ENCODE measurements at places on chromosomes 7 and 10.

DNA sequence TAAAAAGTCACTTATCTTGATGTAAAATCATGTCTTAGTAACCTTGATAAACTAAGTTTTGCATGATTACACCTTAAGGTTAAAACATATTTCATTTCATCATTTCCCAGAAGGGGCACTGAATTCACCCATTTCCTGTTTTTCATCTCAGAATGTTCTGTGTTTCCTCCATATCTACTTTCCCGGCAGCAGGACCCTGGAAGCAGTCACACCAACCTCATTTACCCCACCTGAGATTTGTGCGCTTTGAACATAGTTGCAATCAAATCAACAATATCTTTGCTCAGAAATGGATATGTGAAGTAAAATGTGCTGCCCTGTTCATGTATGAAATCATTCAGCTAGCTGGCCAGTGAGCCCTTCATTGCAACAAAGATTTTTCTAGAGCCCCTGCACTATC, 46.8 kb downstream of the IKZF1 start:
- DNase-seq, result no peak

DNA sequence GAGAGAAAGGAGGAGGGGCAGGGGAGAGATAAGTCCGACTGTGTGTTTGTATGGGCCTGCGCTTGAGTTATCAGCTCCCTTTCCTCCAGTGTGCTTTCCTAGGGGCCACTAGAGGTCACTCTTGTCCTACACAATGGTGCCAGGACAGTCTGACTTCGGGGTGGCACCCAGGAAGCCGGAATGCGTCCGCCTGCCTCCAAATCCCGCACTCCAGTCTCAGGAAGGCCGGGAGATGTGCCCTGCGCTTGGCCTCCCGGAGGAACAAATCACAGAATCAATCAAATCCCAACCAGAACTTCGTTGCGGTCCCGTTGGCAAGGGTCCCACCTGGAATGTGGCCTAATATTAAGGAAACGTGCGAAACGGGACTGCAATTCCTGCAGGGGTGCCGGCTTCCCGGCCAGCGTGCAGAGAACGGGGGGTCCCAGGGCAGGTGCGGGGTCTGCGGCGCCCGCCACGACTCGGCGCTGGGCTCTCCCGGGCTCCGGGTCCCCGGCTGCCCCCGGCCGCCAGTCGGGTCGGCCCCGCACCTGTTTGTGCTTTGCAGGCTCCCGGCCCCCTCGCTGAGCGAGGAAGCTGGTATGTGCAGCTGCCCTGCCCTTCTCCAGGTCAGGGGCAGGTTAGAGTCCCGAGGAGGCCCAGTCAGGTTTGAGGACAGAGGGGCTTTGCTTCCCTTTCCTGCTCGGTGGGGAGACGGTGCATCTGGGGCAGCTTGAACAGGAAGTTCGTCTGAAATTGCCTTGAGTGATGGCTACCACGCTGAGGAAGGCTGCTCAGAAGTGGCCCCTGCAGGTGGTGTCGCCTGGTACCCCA, 21.0 kb upstream of the HPS1 start:
- no peak for DNase-seq

DNA sequence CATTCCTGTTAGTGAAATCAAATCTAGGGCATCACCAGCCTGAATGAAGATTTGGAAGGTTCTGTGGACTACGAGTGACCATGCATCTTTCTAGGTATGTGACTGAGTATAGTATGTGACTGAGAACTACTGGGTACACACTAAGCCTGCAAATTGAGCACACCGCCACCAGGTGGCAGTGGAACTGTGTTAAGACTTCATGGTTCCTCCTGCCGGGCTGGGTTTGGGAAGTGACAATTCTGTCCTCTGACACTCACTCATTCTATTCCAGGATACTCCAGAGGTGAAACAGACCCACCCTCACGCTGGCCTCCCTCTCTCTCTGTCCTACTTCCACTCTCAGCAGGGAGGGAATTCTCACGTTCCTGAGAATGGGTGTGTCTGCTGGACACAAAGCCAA, 84.0 kb upstream of the TMEM248 start:
- DNase-seq, result no peak

GRCh38 chr10:72088889-72089575, 681 bp upstream of the SPOCK2 start:
- no peak for DNase-seq

DNA sequence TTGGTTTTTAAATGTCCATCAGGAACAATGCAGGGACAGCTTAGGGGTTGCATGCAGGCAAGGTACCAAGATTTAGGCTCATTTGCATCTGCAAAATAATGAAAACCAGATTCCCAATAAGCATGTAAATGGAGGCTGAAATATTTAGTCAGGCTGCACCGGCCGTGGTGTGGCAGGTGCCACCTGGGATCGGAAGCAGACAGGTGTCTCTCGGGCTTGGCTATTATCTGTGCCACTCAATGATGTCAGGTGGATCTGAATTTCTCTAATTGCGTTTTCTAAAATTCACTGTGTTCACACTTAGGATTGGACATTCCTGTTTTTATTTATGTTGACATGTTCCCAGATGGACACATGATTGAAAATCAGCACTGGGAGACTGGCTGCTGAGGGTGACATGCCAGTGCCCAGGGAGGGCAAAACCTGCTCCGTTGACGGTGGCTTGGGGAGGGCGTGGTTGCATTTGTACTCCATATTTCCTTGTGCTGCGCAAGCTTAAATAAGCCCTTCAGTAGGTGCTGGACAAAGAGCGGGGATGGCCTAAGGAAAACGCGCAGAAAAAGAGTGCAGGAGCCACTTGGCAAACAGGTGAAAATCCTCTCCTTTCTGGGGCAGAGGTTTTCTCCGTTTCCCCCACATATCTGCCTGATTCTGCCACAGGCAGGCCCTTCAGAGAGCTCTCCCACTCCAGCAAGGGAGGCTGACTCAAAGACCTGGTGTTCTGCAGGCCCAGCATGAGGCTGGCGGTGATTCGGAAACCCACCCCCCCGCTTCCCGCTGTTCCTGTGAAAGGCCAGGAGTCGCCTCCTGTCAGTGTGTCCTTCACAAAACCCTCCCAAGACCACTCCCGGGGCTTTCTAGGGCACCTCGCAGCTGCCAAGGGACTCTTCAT, 142.5 kb downstream of the WDR37 start:
- DNase-seq, result no peak

GRCh38 chr7:46716926-46717325, 795.9 kb upstream of the IGFBP3 start:
- DNase-seq, result no peak

GRCh38 chr7:93249491-93250148, 17.5 kb downstream of the VPS50 start:
- DNase-seq, result no peak

DNA sequence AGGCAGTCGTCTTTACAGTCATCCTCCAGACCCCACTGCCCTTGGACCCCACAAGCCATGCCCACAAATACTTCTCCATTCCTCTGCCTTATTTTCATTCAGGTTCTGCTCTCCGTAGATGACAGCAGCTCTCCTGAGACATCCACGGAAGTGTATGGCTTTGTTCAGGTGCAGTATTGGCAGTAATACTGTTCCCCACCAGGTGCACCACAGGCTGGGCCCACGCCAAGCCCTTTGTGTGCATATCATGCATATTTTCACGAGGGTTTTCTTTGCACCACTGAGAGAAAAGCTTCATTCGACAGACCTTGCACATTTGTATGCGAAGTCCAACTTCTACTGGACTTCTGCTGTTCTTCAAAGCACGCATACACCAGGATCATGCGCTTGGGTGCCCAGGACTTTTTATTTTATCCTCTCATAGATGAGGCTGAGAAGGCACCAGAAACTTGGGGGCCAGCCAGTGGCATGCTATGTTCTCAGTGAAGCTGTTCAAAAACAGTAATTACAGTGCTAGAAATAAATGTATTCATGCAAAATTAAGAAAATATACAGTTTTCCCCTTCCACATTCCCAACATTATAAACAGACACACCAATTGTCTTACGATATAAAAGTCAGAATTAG, 37.8 kb upstream of the PITRM1 start:
- no peak for DNase-seq

DNA sequence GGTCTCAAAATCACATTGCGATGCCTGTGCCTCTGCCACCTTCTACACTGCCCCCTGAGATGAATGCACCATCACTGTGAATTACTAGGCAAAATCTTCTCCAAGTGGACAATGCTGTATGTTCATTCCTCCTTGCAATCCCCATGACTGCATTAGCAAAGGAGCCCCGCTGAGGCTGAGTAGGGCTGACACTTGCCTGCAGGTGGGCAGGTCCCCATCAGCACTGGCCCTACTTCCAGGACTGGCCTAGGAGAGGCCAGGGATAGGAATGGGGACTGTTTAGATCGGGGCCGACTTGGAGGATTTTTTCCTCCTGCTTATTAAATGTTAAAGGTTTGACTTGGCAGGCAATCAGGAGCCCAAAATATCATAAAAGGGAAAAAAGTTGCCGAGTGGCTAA, 127.0 kb upstream of the TCF7L2 start:
- DNase-seq, result no peak

- DNase-seq, result no peak
These were observed 43.0 kb upstream of the IMMP2L start for GRCh38 chr7:111605246-111605645.

DNA sequence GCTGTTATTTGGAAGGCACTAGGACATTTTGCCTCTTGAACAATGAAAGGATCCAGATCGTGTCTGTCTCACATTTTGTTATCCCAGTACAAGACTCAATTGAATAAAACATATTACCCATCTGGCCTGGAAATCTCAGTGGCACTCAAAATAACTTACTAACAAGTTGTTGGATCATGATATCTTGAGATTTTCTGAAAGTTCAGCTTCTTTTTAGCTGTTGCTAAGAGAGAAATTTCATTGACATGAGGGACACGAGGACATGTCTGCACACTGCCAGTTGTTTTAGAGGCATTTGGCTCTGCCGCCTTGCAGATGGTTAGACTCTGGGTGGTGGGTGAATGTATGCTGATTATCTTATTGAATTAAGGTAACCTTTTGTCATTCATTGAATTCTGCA, 41.0 kb downstream of the KAT6B start:
- no peak for DNase-seq

GRCh38 chr7:29197916-29198315, 3.3 kb downstream of the CHN2 start:
- no peak for DNase-seq

GRCh38 chr7:74228951-74229900, 19.4 kb downstream of the LAT2 start:
- DNase-seq, result no peak

GRCh38 chr7:26393818-26394217, 102.2 kb downstream of the SNX10 start:
- DNase-seq, result no peak

DNA sequence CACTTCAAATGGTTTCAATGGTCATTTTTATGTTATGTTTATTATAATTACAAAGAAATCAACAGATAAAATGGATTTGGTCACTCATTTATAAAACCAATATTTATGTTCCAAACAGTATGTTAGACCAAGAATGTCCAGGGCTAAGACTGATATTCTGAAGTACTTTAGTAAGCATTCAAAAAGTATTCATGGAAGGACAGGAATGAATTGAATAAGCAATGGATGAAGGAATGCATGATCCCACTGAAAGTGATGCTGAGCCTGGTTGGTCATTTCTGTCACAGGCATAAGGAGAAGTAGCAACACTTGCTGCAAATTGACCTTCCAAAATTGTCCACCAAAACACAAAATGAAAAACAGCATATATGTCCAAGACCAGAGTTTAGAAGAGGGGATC, 189.0 kb upstream of the CELF2 start:
- DNase-seq, result no peak

DNA sequence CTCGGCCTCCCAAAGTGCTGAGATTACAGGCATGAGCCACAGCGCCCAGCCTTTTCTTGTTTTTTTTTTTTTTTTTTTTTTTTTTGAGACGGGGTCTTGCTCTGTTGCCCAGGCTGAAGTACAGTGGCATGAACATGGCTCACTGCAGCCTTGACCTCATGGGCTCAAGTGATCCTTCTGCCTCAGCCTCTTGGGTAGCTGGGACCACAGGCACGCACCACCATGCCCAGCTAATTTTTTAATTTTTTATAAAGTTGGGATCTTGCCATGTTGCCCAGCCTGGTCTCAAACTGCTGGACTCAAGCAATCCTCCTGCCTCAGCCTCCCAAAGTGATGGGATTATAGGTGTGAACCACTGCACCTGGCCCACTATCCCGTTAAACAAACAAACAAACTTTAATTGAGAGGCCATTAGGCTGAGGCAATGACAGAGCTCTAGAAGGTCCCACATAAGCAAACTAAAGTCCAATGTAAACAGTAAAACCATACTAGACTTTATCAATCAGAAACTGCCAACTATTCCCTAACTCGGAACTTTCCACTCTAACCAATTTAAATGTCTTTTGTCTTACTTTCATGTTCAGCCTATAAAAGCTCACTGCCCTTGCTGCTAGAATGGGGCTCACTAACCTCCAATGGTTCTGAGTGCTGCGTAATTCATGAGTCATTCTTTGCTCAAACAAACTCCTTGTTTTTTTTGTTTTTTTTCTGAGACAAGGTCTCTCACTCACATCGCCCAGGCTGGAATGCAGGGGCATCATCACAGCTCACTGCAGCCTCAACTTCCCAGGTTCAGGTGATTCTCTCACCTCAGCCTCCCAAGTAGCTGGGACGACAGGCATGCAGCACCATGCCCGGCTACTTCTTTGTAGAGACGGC, 1.9 kb downstream of the DHX32 start:
- DNase-seq, result no peak

DNA sequence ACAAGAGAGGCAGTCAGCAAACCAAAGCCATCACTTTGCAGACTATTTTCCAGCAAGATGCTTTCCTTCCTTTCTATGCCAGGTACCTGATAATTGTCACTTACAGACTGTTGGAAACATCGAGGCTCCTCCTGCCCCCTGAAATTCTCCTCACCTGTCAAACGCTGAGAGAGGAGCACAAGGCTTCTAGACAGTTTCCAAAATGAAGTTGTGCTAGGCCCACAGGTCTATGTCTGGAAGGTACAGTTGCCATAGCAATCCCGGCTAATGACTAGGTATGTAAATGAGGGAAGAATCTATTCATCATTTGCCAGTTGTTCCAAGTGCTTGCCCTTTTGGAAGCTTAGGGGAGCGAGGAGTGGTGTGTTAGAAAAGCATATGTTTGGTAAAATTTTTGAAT, 334.4 kb downstream of the CALN1 start:
- no peak for DNase-seq

All from esophagus squamous epithelium (tissue), 5 donors.